Stimulated activated CD4-positive, alpha-beta T cell treated with anti-CD3 and anti-CD28 coated beads, Interleukin-2, amount 100 ng/mL, for 48 hours (primary cell): ENCODE measurements at places on chromosomes 13 and 19.

DNA sequence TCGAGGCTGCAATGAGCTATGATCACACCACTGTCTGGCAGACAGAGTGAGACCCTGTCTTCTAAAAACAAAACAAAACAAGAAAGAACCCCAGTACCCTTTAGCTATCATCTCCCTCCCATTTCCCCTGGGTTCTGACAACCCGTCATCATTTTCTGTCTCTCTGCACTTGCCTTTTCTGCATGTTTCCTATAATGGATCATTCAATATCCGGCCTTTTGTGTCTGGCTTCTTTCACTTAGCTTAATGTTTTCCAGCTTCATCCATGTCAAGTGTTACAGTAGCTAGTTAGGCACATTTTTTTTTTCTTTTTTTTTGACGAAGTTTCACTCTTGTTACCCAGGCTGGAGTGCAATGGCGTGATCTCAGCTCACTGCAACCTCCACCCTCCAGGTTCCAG lies 16.5 kb downstream of the AP2S1 start:
- DNase-seq, result no peak

- DNase-seq, result no peak
These were observed 1.4 kb downstream of the PLPP2 start for GRCh38 chr19:289651-290371.

DNA sequence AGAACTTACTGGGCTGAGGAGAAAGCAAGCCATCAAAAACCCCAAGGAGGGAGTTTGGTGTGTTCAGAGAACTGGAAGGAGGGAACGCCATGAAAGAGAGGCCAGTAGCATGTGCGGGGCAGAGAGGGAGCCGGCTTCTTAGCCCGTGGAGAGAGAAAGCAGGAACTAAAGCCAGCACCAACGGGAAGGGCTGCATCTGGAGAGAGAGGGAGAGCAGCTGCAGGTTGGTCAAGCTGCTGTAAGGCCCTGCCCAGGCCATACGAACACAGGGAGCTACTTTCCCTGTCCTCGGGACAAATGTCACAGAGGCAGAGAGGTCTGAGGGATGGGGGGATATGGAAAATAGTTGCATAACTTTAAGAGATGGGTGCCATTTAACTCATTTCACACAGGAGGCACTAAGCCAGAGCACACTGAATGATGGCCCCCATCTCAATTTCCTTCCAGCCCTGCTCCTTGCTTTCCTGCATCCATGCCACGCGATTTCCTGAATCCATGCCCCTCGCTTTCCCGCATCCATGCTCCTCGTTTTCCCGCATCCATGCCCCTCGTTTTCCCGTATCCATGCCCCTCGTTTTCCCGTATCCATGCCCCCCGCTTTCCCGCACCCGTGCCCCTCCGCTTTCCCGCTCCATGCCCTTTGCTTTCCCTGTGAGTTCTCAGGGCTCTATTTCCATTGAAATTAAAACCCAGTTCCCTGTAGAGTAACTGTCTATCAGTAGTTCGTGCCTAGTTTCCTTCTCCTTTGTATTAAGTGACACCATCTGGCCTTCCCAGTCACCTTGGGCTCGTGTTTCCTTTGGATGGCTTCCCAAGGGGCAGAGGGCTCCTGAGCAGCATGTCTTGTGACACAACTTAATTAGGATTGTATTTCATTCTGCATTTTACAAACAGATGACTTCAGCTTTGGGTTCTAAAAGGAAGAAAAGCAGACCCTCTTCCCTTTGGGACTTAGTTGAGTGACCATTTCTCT lies 31.5 kb upstream of the TPT1 start:
- no peak for DNase-seq

GRCh38 chr13:100443998-100444328 lies 144.6 kb downstream of the GGACT start:
- no peak for DNase-seq

DNA sequence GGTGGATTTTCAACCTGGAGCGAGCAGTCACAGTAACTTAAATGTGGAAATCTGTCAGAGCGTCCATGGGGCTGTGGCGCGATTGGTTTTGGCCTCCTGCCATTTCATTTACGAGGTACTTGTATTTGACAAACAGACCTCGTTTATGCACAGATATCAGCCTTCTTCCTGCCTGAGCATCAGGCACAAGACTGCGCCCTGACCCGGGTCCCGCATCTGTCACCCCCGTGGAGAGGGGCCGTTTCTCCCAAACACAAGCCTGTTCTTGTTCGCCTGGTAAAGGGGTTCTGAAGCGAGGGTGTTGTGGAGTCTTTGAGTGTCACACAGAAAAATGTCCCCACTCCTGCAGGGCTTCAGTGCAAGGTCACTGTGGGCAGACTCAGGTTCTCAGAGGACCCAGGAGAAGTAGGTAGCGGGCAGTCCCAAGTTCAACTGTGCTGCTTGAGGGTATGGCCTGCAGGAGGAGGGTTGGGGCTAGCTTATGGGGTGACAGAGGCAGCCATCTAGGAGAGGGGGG lies 202.3 kb downstream of the URI1 start:
- DNase-seq, result no peak

DNA sequence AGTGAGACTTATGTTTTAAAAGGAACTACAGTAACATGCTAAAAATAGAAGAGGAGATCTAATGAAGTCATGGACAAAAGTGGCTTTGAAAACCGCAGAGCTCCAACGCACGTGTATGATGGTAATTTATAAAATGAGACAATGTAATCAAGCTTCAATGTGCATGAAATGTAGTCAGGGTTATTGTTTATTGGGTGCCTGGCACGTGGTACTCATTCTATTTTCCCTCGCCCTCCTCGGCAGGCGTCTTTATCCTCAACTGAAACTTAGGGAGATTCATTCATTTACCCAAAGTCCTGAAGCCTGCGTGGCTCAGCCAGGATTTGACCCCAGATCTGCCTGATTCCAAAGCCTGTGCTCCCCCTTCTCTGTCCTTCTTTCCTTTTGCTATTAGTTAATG lies 79.8 kb downstream of the CHST8 start:
- DNase-seq, result no peak

- no peak for DNase-seq
These were observed 57.8 kb upstream of the POSTN start for GRCh38 chr13:37656247-37656940.

DNA sequence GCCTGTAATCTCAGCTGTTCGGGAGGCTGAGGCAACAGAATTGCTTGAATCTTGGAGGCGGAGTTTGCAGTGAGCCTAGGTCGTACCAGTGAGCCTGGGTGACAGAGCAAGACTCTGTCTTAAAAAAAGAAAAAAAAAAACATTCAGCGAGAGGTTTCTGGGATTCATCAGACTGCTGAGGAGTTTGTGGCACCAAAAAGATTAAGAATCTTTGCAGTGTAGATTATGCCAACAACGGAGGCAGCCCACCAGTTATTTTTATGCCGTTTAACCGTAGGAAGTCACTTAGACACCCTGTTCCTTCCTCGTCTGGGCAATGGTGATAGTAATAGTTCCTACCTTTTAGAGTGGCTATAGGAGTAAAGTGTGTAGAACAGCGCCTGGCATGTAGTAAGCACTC lies 2.5 kb downstream of the COX6B1 start:
- no peak for DNase-seq

- no peak for DNase-seq
These were observed 1.5 kb downstream of the ZNF581 start for GRCh38 chr19:55644842-55645511.

DNA sequence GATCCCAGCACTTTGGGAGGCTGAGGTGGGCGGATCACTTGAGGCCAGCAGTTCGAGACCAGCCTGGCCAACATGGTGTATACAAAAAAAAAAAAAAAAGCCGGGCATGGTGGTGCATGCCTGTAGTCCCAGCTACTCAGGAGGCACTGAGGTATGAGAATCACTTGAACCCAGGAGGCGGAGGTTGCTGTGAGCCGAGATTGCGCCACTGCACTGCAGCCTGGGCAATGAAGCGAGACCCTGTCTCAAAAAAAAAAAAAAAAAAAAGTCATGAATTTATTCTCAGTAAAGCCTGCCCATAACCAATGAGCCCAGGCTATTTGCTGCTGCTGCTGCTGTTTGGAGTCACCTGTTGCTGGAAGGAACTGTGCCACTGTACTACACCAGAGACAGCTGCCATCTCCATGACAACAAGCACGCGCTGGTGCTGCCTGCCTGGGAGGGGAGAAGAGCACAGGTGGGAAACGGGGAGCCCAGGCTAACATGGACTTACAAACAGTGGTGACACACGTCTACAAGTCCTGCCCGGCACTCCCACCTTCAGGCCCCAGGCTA lies 11.3 kb downstream of the ZFR2 start:
- DNase-seq, result no peak

- no peak for DNase-seq
These were observed 1.1 kb upstream of the FARP1 start for GRCh38 chr13:98141509-98142379.
